ENCODE measurements at places on chromosomes 6 and 20. TPM values are rescaled to one million over a fixed set of nuclear protein-coding genes. Genes with fewer than 3 reads are reported as not detected.

Gene MLN
- not detected for total RNA-seq

Gene SLC22A7
- total RNA-seq, result not detected

Gene RBCK1
- total RNA-seq, result 52.4 TPM

Gene BEND6
- 2.3 TPM for total RNA-seq

Gene PKIB
- 0.51 TPM for total RNA-seq

Gene SMLR1
- total RNA-seq, result not detected

Gene F13A1
- total RNA-seq, result 80.1 TPM

Gene GPR63
- 0.32 TPM for total RNA-seq

Gene RIPPLY2
- total RNA-seq, result not detected

Gene CCM2L
- total RNA-seq, result 6.2 TPM

Gene NMBR
- total RNA-seq, result not detected

Gene RIPOR3
- 2.1 TPM for total RNA-seq

Gene SEC63
- total RNA-seq, result 97.5 TPM

Gene RAB32
- total RNA-seq, result 13.4 TPM

Gene C20orf202
- total RNA-seq, result 0.31 TPM

Gene DLL1
- total RNA-seq, result 25.2 TPM

Gene TCF15
- total RNA-seq, result 9.2 TPM

Gene PTPRT
- total RNA-seq, result 0.20 TPM

Gene MAD2L1BP
- total RNA-seq, result 24.5 TPM

Gene SLC22A1
- total RNA-seq, result 0.21 TPM

Gene BHLHE23
- total RNA-seq, result not detected

Gene GPSM3
- 7.5 TPM for total RNA-seq

Gene DSE
- total RNA-seq, result 24.6 TPM

Gene KIF16B
- total RNA-seq, result 16.5 TPM

Gene AGER
- total RNA-seq, result 3.6 TPM

Gene TDRD6
- 0.46 TPM for total RNA-seq

Gene SLC32A1
- total RNA-seq, result not detected

Data from right cardiac atrium (tissue), 5 donors.